Vagina (tissue), 2 donors: ENCODE measurements at places on chromosomes 4 and X.

DNA sequence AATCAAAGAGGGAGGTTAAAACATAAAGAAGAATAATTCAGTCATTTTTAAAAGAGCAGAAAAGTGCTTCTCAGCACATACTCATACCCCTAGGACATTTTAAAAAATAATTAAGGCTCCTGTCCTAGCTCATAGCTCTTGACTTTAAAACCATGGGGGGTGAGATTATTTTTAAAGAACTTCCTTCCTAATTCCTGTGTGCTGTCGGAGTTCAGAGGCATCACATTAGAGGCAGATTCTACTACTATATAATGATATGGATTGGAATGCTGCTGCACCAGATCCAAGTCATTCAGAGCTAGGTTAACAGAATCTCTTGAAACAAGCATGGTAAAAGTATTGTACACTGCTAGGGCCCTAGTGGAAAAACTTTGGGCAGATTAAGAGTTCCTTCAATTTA lies 456.5 kb upstream of the ADGRL3 start:
- no peak for DNase-seq

GRCh38 chr4:949656-950055 lies 17.4 kb downstream of the TMEM175 start:
- DNase-seq: no peak

GRCh38 chr4:175762582-175762981 lies 49.5 kb downstream of the GPM6A start:
- no peak for DNase-seq

DNA sequence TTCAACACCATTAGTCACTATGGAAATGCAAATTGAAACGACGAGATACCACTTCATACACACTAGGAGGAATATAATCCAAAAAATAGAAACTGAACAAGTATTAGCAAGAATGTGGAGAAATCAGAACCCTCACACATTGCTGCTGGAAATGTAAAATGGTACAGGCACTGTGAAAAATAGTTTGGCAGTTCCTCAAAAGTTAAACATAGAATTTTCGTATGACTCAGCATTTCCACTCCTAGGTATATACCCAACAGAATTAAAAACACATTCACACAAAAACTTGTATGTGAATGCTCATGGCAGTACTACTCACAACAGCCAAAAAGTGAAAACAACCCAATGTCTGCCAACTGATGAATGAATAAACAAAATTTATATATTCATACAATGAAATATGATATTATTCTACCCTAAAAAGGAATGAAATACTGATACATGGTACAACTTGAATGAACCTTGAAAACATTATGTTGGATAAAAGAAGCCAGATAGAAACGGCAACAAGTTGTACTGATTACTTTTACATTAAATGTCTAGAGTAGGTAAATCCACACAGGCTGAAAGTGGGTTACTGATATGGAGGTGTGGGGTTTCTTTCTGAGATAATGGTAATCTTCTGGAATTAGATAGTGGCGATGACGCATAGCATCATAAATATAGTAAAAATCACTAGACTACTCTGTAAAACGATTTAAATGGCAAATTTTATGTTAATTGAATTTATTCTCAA lies 22.3 kb downstream of the TEC start:
- no peak for DNase-seq

DNA sequence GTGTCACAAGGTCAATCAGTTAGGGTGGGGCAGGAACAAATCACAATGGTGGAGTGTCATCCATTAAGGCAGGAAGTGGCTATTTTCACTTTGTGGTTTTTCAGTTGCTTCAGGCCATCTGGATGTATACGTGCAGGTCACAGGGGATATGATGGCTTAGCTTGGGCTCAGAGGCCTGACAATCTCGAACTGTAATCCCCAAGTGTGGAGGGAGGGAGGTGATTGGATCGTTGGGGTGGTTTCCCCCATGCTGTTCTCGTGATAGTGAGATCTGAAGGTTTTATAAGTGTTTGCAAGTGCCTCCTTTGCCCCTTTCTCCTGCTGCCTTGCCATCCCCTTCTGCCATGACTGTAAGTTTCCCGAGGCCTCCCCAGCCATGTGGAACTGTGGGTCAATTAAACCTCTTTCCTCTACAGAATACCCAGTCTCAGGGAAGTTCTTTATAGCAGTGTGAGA lies 36.7 kb upstream of the STS start:
- no peak for DNase-seq

GRCh38 chrX:129737916-129738315 lies 863 bp upstream of the XPNPEP2 start:
- DNase-seq: no peak

- no peak for DNase-seq
Measured at GRCh38 chr4:84167564-84167963, 331.5 kb downstream of the NKX6-1 start.

- no peak for DNase-seq
Measured at GRCh38 chrX:115449742-115450141, 111.2 kb upstream of the PLS3 start.

DNA sequence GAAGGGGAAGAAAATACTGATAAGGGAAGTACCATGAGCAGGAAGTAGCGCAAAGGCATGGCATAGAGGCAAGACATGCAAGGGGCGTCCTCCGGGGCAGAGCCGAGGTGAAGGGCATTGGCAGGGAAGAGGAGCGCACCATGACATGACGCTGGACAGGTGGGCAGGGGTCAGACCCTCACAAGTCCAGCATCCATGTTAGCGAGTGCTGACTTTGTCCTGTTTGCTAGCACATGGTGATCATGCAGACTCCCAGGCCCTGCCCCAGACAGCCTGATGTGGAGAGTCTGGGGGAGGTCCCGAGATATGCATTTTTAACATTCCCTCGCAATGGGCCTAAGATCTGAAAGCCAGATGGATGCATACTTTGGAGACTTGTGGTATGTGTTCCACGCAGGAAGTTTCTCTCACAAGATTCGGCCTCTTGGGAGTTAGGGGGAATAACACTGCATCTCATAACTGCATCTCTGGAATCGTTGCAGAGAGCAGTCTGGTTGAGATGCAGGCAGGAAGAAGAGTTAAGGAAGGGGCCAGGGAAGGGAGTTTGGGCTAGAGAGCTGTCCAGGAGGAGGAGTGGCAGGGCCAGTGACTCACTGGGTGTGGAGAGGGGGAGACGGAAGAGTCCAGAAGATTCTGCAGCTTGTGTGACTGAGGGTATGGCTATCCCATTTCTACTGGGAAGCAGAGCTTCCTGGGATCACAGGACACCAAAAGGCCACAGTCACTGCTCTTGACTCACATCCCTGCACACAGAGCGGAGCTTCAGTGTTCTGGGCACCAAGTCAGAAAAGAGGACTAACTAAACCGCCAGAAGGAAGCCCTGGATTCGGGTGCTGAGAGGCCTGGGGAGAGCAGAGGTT lies 59.7 kb downstream of the FAM184B start:
- DNase-seq: no peak

DNA sequence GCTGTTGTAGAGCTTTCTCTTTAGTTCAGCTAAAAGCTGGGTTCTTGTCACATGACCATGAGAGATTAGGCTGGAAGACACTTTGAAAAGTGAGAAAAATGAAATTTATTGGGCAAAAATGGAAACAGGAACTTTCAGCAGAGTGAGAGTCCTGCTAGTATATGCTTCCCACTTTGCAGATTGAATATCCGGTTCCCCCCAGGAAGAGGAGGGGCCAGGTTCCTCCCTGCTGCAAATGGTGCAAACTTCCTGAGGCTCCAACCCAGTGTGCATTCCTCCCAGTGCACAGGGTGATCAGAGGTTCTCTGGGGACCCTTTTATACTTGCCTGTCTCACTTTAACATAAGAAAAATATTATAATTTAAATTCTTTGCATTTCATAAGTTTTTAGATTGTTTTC lies 119.9 kb upstream of the SPIN4 start:
- DNase-seq: no peak

DNA sequence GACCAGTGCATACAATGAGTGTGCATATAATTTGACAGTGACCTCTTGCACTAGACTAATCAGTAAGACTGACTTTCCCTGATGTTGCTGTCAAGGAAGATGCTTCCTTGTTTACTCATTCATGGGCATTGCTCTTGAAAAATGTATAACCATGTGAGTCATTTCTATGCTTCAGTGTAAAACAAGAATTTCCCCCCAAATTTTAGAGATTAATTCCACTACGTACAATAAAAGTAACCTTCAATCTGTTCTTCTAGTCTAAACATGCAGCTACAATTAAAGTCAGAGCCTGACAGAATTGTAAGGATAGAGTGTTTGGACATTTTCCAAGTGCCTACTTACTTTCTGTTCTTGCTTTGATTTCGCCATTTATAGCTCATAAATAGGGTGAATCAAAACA lies 935.7 kb downstream of the RAPGEF2 start:
- no peak for DNase-seq

GRCh38 chrX:53253293-53254020 lies 27.9 kb downstream of the IQSEC2 start:
- no peak for DNase-seq

DNA sequence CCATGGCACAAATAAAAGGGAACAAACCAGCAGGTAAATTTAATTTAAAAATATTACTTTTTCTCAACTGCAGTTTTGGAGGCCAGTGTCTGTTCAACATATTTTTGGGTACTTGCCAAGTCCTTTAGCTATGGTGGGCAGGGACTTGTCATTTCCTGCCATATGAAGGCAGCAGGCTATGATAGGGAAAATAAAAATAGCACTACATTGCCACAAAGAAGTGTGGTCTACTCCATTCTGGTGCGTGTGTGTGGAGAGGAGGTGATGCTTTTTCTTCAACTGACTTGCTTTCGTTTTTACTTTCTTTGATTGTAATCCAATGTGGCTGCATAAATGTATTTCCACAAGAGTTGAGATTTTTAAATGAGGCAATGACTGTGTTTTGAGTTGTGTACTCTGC lies 17.2 kb downstream of the GPR174 start:
- DNase-seq: no peak

DNA sequence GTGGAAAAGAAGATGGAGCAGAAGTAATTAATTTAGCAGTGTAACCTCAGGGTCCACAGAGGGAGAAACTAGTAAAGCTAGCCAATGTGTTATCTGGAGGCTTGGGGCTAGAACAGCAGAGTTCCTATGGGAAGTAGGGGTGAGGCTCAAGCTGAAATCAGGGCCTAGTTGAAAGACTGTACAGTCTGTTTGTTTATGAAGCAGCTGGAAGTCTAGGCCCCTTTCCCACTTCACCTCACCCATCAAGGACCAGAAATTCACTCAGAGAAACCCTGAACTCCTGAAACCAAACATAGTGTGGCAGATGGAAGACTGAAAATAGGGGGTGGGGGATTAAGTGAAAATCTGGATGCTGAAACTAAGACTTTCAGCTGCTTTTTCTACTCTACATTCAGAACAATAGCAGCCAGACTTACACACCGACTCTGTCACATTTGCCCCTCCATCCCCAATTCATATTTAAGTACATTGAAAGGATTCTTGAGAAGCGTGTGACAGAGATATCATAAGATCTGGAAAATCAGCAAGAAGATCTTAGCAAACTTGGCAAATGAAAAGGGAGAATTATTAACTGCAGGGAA lies 32.6 kb upstream of the FAM241A start:
- no peak for DNase-seq

GRCh38 chr4:177091515-177091914 lies 218.2 kb upstream of the NEIL3 start:
- no peak for DNase-seq

GRCh38 chr4:84159762-84160161 lies 339.3 kb downstream of the NKX6-1 start:
- no peak for DNase-seq

- DNase-seq: no peak
Measured at GRCh38 chr4:127214931-127215330, 417.8 kb upstream of the INTU start.

GRCh38 chrX:43585922-43586321 lies 70.2 kb upstream of the MAOA start:
- DNase-seq: no peak

DNA sequence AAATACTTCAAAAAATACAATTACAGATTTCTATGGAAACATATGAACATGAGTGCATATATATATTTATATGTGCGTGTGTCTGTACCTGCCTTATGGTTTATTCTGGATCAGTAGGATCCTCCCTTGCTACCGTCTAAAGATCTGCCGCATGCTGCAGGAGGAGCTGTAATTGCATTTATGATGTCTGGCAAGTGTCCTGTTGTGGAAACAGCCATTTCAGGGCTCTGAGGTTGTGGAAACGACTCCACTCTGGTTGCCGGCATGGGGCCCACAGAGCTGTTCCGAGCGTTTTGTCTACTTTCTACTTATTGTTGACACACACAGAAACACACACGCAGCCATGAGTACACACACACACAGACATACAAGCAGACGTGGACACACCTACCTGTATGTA lies 21.3 kb downstream of the CD99 start:
- DNase-seq: no peak

- DNase-seq: no peak
Measured at GRCh38 chr4:61200187-61200915, at the start of gene ADGRL3. ADGRL3 (plus strand) TSS chr4:61200326.

DNA sequence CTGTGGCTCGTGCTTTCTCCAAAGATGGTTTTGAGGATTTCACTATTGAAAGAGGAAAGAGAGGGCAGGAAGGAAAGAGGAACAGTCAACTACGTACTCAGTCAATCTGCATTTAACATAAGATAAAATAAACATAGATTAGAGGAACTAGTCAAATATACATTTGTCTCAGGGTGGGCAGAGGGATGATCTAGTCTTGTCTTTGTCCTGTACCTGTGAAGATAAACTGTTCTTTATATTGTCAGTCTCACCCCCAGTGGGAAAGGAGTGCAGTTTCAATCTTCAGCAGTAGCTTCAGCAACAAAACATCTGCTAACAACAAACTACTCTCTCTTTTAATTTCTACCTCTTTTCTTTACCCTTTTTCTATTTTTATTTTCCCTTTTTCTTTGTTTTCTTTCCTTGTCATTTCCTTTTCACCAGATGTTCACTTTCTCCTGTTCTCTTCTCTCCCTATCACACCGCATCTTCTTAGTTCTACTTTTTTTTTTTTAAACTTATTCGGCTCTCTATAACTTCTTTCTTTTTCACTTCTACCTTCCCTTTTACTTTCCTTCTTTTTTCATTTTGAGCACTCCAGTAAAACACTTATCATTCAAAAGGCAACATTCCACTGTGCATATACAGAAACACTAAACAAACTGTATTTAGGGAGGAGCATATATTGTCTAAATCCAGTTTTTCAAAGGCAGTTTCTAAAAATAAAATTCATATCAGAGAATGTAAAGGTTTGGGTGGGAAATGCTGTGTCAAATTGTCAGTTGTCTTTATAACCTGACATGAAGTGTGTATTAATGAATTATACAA lies 51.4 kb upstream of the GUCY1A1 start:
- no peak for DNase-seq

DNA sequence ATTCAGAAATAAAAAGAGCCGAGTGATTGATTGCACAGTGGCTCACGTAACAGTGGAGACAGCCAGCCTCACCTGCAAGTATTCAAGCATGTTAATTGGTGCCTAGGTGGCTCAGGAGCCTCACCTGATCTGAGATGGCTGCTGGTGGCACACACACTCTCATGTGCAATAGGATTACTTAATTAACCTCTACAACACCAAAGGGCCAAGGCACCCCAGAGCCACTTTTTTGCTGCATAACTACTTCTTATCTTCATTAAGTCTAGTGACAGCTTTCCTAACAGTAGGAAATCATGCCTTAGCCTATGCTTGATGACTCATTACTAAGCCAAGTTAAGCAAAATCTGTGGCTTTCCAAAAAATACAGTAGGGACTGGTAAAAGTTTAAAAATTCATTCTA lies 117.3 kb upstream of the NOCT start:
- DNase-seq: no peak
